Stimulated activated naive CD8-positive, alpha-beta T cell treated with anti-CD3 and anti-CD28 coated beads, Interleukin-15, amount 100 ng/mL, for 72 hours (primary cell): ENCODE measurements at places on chromosomes 13 and 19.

- DNase-seq = no peak
These were observed 3.5 kb upstream of the ZFP82 start for GRCh38 chr19:36421749-36422481.

- DNase-seq = no peak
These were observed 59.4 kb downstream of the ZDHHC20 start for GRCh38 chr13:21399741-21400140.

DNA sequence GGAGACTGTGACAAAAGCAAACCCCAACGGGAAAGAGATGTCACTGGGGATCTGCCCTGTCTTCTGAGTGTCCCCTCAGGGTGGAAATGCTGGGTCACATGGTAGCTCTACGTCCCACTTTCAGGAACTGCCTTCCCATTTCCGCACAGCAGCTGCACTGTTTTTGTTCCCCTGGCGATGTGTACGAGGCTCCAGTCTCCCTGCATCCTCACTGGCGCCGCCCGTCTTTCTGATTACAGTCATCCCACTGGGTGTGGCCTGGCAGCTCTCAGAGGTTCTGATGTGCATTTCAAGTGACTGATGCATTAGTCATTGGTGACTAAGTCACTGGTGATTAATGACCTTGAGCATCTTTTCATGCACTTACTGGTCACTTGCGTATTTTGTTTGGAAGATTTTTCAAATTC, 21.2 kb downstream of the PCID2 start:
- DNase-seq = no peak

DNA sequence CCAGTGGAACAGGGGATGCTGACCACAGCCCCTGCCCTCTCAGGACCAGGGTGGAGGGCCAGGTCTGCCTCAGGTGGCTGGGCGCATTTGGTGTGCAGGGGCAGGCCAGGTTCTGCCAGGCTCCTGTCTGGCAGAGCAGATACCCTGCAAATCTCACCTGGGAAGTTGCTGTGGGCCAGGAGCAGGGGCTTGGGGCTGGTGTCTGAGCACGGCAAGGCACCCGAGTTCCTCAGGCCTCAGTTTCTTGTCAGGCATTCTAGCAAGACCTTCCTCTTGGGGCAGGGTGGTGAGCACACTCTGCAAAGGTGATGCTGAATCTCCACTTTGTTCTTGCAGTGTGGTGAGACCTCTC, 1.1 kb downstream of the CRTC1 start:
- DNase-seq = no peak

DNA sequence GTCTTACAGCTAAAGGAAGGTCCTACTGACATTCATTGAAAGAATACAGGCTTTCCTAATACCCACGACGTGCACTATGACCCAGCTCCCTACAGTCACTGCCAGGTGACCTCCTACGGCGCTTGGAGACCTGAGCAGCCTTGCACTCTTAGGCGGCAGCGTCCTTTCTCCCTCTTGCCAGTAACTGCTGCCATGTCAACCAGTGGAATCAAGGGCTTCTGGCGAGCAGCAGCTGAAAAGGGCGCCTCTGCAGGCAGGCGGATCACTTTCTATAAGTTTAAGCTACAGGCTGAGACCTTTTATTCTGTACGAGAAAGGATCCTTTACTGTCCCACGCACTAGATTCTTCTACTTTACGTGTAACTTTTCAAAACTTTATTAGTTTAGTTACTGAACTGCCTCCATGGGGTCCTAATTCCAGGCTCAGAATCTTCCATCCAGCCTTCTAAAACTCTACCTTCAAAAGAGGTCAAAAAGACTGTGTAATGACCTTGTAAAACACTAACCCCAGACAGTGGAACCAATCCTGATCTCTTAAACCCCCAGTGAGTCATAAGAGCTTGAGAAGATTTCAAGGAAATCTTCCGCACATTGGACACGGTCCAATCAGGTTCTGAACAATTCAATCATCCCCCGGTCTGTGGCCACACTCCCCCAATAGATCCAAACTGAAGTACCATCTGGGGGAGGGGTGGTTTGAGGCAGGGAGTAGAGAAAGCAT, 1.9 kb downstream of the KCTD12 start:
- DNase-seq = no peak

- no peak for DNase-seq
These were observed 88.6 kb downstream of the SPACA7 start for GRCh38 chr13:112464720-112465119.

- no peak for DNase-seq
These were observed 102.4 kb downstream of the KCTD12 start for GRCh38 chr13:76783798-76784197.

GRCh38 chr19:39410831-39411080, 1.7 kb upstream of the PLEKHG2 start:
- no peak for DNase-seq

- DNase-seq = no peak
These were observed 148.9 kb downstream of the URI1 start for GRCh38 chr19:30090963-30091362.

DNA sequence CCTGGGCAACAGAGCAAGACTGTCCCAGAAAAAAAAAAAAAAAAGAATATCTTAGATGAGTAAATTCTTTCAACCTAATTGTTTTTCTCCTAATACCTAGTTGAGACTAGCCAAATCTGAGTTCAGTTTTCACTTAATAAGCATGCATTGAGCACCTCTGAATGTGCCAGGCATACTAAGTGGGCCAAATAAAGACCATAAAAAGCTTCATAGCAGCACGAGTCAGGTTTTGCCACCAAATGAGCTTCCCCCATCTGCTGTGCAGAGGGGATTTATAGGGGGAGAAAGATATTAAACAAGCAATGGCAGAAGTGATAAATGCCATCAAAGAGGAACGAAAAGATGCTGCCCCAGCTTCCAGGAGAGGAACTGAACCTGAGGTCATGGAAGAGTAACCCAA, 11.4 kb downstream of the THSD1 start:
- no peak for DNase-seq

GRCh38 chr19:28027116-28027515, 1185.8 kb downstream of the UQCRFS1 start:
- no peak for DNase-seq

- DNase-seq = peak; percentile 54
These were observed 4.6 kb upstream of the DNM2 start for GRCh38 chr19:10713317-10713716.

DNA sequence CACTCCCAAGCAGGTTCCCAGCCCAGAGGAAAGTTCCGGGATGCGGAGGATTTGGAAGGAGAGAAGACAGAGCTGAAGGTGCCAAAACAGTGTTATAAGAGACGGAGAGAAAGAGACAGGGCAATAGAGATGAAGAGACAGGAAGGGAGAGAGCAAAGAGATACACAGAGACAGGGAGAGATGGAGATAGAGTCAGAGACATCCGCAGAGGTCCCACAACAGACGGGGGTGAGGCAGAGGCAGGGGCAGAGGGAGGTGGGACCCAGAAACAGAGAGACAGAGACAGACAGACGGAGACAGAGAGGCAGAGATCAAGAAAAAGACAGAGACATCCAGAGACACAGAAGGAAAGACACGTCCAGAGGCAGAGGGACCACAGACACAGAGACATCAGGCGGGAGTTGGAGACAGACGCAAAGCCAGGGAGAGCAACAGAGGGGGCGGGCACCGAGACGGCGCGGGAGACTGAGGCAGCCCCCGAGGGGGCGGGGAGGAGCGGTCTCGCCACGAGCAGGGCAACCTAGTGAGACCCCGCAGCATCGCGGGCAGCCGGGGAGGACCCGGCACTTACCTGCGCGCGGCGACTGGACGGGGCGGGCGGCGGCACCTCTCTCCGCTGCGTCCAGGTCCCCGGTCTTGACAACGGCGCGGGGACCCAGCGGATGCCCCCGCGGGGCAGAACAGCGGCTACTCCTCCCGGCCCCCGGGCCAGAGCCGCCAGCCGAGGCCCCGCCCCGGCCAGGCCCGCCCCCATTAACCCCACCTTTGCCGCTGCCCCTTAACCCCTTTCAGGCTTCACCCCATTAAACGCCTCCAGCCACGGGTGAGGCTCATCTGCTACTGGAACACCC, at the start of gene GPR4:
GPR4 (minus strand) TSS at position 689 of the 851 bp plus-strand sequence. CDS start 10,346 bp downstream, outside the sequence.
- no peak for DNase-seq

DNA sequence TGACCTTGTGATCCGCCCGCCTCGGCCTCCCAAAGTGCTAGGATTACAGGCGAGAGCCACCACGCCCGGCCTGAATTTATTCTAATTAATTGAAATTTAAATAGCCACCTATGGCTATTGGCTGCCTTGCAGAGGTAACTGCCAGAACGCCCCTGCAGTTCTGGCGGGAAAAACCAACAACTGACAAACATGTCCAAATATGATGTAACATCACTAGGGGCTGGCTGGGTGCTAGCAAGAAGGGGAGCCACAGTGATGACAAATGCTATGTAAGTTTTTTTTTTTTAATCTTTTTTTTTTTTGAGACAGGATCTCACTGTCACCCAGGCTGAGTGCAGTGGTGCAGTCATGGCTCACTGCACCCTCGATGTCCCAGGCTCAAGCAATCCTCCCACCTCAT, 12.9 kb downstream of the ZSWIM9 start:
- DNase-seq = no peak

DNA sequence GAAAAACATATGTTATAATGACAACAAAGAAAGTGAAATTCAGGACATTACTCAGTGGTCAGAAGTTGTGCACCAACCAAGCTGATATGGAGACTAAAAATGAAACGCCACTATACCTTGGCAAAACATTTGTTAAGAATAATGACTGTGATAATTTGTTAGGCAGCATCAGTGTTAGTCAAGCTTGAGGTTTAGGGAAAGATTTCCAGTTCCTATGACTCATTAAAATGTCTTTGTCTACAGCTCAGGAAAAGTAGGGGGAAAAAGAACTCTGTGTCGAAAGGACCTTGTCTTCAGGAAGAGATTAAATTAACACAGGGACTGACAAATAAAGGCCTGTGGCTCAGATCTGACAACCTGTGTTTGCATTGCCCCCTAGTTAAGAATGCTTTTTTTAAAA, 764.1 kb upstream of the SLITRK6 start:
- DNase-seq = no peak

DNA sequence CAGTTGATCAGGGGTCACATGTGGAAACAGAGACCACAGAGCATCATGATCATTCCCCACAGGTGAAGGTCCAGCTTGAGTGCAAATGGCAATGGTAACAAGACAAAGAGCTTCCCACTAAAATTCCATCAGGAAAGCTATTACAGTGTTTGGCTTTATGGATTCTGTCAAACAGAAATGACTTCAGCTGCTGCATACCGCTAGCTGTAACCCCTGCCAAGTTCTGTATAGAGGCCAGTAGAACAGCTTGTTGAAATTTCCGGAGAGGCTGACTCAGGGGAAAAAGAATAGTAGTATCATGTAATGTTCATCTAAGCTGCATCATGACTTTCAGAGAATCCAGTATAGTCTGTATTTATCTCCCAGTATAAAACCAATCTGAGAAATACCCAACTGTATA, 1704.7 kb downstream of the SLITRK5 start:
- DNase-seq = no peak

DNA sequence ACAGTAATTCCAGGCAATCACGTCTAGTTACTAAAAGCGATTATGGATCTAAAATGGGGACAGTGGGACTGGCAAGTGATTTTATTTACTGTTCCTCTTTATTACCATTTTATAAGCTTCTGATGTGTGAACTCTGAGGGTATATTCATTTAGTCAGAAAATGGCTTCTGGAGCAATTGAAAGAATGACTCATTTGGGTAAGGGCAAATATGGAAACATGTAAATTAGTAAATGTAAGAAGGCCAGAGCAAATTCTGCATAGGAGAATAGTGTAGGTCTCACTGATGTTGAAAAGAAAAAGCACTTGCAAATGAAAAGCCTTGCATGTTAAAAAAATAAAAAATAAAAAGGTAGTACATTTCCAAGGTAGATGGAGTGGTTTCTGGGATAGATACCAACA, 262.2 kb downstream of the KLF5 start:
- DNase-seq = no peak

- peak; percentile 52 for DNase-seq
These were observed 9.9 kb downstream of the RFX2 start for GRCh38 chr19:6100284-6100915.

GRCh38 chr19:18802354-18802753, 11.2 kb upstream of the COMP start:
- DNase-seq = no peak

DNA sequence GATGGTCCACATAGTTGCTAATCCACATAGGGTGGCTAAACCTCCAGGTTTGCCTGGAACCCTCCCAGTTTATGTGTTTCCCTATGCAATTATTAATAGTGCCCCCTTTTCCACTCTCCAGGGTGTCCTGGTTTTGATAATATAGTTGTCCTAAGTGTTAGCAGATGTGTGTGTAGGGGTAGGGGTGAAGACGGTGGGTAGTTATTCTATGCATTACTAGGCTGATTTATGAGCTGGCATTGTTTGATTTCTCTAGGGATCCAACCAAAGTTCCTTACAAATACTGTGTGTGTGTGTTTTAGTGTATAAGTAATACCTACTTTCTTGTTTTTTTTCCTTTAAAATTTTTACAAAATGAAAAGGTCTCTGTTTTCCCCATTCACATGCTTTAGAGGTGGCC, 21.1 kb downstream of the GTF2F2 start:
- DNase-seq = no peak
